ENCODE measurements at places on chromosomes 4 and X.

- DNase-seq, result no peak
These were observed 88.1 kb downstream of the TSPAN5 start for GRCh38 chr4:98570151-98570797.

DNA sequence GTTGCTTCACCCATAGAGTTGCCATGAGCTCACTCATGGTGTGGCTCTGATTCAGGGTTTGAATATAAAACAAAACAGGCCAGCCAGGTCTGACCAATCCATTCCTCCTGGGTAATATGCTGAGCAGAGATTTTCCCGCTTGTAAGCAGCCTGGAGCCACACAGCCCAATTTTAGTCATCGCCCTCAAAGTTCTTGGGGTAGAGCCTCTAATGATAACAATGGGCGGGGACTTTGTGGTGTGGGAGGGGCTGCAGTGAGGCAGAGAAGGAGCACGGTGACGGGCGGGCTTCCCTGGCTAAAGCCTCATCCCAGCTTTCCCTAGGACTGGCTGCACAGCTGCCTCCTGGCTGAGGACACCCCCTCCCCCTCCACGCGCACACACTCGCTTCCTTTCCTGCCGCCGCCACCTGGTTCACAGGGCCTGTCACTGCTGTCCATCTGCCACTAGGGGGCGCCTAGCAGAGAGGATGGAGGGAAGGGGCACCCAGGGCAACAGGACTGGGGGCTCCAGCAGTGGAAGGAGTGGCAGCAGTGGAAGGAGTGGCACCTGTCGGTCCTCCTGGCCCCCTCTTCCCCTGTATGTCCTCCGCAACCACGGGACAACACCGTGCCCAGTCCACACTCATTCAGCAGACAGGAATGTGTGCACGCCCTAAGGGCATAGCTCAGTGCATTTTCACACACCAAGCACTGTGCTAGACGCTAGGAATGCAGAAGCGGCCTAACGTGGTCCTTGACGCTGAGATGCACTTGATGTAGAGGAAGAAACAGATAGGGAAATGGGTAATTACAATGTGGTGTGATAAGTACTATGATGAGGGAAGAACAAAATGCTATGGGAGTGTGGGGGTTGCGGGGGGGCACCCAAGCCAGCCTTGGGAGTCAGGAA is 26.8 kb downstream of the PRPS1 start:
- no peak for DNase-seq

- no peak for DNase-seq
These were observed 107.2 kb upstream of the PGRMC2 start for GRCh38 chr4:128394778-128395177.

GRCh38 chrX:118126286-118126685 is 9.7 kb upstream of the KLHL13 start:
- DNase-seq, result no peak

GRCh38 chrX:132774010-132774714 is 184.3 kb downstream of the HS6ST2 start:
- DNase-seq, result no peak

DNA sequence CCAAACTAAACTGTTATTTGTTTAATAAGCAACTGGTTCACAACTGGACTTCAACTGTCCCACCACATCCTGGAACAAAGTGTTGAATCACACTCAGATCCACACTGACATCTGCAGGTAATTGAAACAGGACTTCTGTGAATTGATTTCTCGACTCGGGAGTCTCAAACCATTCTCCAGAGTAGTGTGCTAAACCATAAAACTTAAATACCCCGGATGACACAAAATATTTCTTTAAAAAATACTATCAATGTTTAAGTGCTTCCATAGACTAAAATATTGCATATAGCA is 95.4 kb upstream of the PLAC1 start:
- no peak for DNase-seq

DNA sequence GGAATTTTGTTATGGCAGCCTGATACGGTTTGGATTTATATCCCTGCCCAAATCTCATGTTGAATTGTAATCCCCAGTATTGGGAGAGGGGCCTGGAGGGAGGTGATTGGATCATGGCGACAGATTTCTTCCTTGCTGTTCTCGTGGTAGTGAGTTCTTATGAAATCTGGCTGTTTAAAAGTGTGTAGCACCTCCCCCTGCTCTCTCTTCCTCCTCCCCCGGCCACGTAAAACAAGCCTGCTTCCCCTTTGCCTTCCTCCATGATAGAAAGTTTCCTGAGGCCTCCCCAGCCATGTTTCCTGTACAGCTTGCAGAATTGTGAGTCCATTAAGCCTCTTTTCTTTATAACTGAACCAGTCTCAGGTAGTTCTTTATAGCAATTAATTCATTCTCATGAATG is 37.9 kb downstream of the SUPT20HL2 start:
- DNase-seq, result no peak

DNA sequence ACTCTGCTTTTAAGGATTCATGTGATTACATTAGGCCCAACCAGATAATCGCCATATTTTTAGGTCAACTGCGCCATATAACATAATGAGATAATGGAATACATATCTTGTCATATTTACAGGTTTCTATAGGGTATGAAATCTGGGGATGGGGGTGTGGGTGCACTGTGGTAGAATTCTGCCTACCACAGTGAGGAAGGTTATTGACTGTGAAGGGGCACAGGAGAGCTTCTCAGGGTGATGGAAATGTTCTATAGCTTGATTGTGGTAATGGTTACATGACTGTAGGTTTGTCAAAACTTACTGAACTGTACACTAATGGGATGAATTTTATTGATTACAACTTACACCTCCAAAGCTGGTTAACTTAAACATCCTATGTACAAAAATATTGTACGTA is 15.9 kb downstream of the USP53 start:
- DNase-seq, result no peak

DNA sequence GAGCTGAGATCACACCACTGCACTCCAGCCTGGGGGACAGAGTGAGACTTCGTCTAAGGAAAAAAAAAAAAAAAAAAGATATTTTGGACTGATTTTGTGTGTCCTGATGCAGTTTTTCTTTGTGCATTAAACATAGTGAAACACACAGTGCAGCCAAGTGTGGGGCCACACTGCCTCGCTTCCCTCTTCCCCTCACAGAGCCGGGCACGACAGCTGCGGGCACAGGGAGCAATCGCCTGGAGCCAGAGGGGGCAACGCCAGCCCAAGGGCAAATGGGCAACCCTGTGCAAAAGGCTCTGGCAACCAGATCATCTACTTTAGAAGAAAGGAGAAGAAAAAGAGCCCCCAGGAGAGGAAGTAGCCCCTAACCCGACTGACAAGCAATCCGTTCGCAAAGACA is 13.5 kb upstream of the CCNQ start:
- no peak for DNase-seq

DNA sequence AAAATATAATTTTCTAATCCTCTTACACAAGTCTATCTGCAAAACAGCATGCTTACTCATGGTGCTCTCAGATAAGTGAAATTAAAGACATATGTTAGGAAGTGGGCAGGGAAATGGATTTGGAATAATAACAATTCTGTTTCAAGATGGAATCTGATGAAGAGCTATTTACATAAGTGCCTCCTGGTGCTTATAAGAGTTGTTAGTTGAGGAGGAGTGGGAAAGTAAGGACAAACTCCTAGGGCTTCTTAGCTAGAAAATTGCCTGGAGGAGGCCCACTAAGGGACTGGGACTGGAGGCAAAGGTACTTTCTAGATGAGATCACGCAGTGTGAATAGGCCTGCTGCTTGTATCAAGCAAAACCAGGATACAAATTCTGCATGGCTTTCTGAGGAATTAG is 939.8 kb downstream of the GLUD2 start:
- DNase-seq, result no peak

- no peak for DNase-seq
These were observed 74.4 kb upstream of the SOD3 start for GRCh38 chr4:24720979-24721378.

- no peak for DNase-seq
These were observed 7.5 kb upstream of the CXCL6 start for GRCh38 chr4:73828956-73829355.

GRCh38 chrX:13747836-13748235 is 13.3 kb downstream of the OFD1 start:
- no peak for DNase-seq

GRCh38 chr4:4689694-4690440 is 148.0 kb upstream of the STX18 start:
- DNase-seq, result no peak

DNA sequence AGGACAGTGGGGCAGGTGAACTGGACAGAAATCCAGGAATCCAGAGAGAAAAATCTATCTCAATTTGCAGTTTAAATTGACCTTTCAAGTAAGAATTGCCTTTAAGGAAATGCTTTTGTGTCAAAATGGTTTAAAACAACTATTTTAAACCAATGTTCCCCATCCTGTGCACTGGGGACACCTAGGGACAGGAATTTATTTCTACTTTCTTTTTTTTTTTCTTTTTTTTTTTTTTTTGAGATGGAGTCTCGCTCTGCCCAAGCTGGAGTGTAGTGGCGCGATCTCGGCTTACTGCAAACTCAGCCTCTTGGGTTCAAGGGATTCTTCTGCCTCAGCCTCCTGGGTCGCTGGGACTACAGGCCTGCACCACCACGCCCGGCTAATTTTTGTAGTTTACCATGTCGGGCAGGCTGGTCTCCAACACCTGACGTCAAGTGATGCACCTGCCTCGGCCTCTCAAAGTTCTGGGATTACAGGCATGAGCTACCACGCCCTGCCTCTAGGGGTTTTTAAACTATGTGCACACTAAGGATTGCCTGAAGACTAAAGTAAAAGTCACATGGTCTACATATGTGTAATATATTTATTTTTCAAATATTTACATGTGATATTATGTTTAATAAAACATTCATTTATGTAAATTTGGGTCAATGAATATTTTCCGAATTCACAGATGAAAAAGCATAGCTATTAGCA is 1213.4 kb downstream of the STIM2 start:
- DNase-seq, result no peak

- DNase-seq, result no peak
These were observed 57.0 kb upstream of the GBA3 start for GRCh38 chr4:22635692-22636091.

DNA sequence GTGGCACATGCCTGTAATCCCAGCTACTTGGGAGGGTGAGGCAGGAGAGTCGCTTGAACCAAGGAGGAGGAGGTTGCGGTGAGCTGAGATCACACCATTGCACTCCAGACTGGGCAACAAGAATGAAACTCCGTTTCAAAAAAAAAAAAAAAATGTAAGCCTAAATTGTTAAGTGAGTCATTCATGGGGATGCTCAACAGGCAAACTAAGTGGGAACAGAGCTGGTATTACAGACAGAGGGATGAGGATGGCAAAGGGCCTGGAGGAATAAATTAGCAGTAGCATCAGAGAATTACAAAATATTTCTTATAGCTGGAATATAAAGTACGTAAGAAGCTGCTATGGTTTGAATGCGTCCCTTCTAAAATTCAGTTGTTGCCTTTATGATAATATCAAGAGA is 43.4 kb upstream of the OGT start:
- no peak for DNase-seq

DNA sequence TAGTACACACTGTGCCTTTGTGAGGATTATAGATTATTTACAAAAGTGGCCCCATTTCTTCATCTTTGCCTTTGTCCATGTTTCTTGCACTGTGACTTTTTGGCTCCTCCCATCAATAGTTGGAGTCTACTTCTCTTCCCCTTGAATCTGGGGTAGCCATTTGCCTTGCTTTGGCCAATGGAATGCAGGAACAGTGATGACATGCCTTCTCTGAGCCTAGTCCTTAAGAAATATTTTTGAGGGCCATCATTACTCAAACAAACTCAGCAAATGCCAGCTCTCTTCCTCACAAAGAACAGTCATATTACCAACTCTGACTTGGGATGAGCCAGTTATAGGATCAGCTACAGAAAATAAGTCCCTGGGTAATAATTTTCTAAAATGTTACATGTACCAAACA is 189.6 kb downstream of the FRMPD4 start:
- no peak for DNase-seq

- no peak for DNase-seq
These were observed 65.6 kb downstream of the JAKMIP1 start for GRCh38 chr4:6134612-6135220.

DNA sequence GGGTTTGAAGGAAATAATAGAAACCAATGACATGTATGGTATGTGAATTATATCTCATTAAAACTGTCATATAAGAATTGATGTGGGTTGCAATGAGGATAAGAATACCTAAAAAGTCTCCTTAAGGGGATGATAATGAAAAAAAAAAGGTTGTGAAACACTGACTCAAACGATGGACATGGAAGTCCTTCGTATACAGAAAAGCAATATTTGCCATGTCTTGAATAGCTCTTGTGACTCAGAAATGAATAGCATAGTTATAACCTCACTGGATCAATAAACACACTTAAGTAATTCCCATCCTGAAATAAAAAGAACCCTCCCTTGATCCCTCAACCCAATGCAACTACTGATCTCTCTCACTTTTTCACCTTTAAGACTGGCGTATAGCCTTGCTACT is 89.7 kb downstream of the OPHN1 start:
- no peak for DNase-seq

DNA sequence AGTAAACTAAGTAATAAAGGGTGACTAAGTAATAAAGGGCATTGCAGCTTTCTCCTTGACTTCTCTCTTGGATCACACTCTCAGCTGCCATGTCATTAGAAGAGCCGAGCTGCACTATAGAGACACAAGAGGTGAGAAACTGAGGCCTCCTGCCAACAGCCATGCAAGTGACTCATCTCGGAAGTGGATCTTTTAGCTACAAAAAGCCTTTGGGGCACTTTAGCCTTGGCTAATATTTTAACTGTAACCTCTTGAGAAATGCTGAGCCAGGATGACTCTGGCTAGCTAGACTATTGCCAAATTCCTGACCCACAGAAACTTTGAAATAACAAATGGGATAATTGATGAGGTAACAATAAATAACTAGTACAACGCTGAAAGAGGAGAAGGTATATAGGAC is 1.5 kb upstream of the NEIL3 start:
- DNase-seq, result no peak

GRCh38 chr4:177638871-177639270 is 196.6 kb upstream of the AGA start:
- no peak for DNase-seq

GRCh38 chr4:151459375-151459774 is 50.4 kb downstream of the FHIP1A start:
- DNase-seq, result no peak

- no peak for DNase-seq
These were observed 114.5 kb downstream of the GATB start for GRCh38 chr4:151646322-151646721.

DNA sequence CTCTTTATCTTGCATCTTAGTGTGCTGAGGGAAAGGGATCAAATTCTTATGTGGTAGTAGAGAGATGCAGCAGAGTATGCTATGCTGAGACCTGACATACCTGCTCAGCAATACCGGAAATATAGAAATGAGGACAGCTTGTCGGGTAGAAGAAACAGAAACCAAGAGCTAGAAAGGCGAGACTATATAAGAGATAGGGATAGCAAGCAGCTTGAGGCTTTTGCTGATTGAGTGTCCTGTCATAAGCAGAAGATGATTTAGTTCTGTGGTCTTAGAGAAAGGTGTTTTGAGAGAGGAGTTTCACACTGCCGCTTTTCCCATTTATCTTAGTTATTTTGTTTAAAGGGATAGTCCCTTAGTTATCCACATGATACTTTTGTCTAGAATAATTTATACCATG is 31.7 kb downstream of the USP9X start:
- DNase-seq, result peak; percentile 40
